ENCODE measurements at places on chromosomes 7 and 10.

DNA sequence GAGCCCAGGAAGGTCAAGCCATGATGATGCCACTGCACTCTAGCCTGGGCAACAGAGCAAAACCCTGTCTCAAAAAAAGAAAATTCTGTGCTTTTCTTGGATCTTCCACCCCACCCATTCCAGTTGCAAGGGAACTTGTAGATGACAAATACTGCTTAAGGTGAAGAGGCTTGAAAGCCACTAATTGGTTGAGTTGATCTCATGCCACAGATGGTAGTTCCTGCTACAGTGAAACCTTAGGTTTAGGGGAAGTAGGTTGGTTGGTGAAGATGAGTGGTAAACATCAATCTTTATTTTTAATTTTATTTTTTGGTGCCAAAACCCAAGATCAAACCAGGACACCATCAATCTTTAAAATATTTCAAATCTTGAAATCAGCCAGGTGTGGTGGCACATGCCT is 2.9 kb upstream of the GDI2 start:
- no peak for DNase-seq

DNA sequence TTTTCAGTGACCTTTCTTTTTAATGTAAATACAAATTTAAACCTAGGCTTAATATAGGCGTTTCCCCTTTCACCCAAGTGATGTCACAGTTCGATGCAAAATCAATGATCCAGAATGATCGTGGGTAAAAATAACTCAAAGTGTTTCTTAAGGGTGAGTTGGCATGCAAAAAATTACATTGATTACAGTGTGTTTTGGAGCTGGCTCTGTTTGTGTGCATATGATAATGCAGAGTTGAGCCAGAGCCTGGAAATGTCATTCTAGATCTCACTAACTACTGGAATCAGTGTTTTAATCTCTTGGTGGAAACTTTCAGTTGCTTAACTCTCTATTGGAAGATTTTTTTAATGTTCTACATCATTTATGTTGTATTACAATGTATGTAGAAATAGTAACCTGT is 72.5 kb upstream of the MXI1 start:
- no peak for DNase-seq

DNA sequence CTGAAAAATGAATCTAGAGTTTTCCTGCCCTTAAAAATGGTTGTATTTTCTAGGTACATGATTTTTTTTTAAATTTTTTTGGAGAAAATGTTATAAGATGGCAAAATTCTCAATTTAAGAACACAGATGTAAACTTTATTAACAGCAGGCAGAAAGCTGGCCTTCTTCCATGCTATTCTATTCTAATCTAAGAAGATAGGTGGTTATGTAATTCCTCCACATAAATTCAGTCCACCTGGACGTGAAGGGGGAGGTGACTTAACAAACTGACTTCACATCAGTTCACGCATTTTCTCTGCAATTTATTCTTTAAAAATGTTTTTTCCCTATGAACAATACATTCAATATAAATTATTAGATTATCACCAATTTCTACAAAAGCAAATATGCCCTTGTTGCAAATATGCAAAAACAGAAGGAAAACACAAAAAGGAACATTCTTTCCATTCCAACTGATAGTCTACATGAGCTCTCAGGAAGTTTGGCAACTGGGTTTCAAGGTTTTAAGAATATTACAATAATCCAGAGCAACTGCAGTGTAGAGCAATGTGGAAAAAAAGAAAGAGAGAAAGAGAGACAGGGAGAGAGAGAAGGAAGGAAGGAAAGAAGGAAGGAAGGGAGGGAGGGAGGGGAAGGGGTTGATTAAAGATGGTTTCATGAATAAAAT is 76.8 kb downstream of the HIBADH start:
- no peak for DNase-seq

DNA sequence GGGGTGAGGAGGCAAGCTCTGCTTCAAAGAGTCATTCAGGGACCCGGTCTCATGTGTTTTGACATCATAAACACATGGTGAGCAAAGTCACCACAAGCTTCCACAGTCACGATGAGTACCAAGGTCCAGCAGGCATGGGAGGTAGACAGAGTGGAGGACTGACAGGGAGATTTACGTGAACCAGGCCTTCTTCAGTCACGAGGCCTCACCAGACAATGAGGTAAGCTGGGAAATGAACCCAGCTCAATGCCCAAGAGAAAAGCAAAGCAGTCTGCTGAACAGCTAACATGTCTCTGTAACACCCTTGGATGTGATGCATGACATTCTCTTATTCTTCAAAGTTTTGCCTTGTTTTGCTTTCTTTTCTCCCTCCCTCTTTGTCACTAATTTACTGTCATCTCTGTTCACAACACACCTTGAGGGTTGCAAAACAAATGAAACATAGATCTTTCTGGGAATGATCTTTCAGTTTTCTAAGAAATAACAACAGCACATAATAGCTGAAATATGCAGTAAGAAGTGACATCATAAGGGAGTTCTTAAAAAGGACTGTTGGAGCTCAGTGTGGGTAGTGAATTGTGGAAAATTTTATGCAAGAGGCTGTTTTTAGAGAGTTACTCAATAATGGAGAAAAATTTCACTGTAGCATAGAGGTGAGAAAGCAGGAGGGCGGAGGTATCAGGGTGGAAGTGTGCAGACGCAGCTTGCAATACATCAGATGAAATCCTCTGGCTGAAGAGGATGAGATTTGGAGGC is 9.0 kb downstream of the PPP1R17 start:
- DNase-seq: peak; percentile 2

- no peak for DNase-seq
Observed at GRCh38 chr10:118775478-118775877, 20.7 kb upstream of the CACUL1 start.

DNA sequence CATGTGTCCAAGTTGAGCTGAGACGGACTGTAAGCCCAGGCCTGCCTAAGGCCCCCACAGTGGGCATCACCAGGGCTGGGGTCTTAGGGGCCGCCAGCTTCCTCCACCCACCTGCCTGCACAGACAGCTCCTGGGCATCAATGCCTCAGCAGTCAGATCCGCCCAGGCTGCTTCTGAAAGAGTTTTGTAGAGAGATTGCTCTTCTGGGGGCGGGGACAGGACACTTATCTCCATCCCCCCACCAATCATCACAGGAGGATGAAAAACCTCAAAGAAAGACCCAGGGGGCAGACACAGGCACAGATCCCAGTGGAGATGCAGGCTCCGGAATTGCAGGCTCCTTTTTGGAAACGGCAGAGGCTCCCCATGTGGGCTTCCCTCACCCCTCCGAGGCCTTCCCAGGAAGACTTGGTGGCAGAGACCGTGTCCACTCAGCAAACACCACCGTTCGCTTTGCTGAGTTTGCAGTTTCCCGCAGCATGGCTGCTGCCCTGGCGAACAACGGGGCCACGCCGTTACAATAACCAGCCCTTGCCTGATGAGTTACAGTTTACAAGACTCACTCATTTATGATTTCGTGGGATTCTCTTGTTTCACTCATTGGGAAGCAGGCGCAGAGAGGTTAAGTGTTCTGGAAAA is 96.4 kb downstream of the MKI67 start:
- DNase-seq: no peak

- DNase-seq: no peak
Observed at GRCh38 chr10:17984056-17984455, 32.3 kb downstream of the SLC39A12 start.

DNA sequence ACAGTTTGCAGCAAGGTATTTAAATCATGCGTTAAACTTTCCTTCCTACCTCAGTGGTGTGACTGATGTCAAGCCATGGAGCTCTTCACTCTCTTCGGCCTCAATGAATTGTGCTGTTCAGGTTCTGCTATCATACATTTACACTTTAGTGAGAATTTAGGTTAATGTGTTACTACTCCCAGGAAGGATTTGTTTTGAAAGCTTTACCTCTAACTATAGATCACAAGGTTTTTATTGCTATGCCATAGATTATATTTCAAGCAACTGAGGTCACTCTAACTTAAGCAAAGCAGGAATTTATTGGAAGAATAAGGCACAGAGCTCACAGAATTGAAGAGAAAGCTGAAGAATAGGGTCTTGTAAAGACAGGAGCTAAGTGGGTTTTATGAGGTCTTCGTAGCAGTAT is 11.0 kb upstream of the ADD3 start:
- no peak for DNase-seq

- no peak for DNase-seq
Observed at GRCh38 chr7:121195010-121195409, 133.8 kb upstream of the WNT16 start.

GRCh38 chr7:134660961-134661376 is 14.3 kb downstream of the BPGM start:
- peak; percentile 56 for DNase-seq

GRCh38 chr7:70153933-70154332 is 555.7 kb downstream of the AUTS2 start:
- no peak for DNase-seq

DNA sequence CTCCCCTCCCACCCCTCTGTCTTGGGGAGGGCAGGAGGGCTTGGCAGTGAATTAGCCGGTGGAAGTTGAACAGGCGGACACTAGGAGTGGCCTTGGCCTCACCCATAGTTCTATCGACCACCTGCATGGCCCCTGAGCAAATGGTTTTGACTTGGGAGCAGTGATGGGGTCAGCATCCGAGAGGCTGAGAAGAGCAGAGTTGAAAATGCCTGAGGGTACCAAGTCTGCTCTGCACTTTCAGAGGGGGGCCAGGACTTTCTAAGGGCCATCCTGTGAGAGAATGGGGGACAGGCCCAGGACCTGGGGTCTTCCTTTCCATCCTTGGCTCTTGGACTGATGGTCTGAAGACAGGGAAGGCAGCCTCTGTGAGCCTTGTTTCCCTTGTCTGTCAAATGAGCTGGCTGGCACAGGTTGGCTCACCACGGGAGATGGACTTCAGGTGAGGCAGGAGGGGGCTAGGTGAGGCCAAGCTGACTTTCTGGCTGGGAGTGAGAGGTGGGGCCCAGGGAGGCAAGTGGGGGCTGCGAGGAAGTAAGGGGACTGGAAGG is 29.4 kb downstream of the CDH23 start:
- DNase-seq: no peak

DNA sequence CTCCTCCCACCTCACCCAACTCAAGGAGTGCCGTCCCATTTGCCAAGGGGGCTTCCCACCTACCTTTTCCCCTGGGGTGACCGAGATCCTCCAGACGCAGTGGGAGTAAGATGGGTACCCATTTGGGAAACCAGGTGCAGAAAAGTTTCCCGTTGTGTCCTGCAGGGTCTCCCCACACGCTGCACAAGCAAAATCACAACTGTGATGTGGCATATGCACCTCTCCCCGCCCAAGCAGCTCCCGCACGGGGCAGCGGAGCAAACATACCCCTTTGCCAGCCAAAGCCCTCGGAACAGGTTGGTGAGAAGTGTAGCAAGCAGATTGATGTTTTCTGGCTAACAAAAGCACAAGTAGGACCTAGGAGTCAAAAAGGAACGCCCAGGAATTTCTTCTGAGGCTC is 51.5 kb upstream of the OPALIN start:
- no peak for DNase-seq

GRCh38 chr7:152399344-152399743 is 36.5 kb downstream of the KMT2C start:
- no peak for DNase-seq

DNA sequence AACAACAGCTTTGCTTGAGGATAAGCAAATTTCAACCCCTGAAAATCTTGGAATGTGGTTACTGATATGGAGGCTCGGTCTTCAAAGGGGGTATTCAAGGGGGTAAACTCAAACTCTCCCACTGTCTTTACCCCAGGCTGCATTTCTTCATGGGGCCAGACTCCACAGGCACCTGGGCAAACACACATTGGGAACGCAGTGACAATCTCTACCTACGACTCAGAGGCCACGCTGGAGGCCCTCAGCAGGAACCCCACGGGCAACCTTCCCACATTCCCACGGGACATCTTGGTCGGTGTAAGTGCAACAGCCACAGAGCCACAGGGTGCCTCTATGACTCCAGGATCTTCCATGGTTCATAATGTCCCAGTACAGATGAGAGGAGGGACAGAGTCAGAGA is 2.2 kb upstream of the INSIG1 start:
- no peak for DNase-seq

DNA sequence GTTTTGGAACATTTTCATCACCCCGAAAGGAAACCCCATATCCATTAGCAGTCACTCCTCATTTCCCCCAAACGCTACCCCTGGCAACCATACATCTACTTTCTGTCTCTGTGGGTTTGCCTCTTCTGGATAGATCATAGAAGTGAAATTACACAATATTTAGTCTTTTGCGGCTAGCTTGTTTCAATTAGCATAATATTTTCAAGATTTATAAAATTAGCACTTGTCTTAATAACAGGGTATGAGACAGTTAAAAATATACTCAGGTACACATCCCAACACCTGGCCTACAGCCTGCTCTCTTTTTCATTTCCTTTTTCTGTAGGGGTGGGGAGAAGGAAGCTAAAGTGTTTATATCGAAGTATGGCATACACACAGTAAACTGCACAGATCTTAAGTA is 81.4 kb upstream of the LRGUK start:
- no peak for DNase-seq

GRCh38 chr10:8133146-8133545 is 78.7 kb downstream of the GATA3 start:
- DNase-seq: no peak

GRCh38 chr7:151711435-151711872 is 165.5 kb downstream of the PRKAG2 start:
- DNase-seq: no peak

DNA sequence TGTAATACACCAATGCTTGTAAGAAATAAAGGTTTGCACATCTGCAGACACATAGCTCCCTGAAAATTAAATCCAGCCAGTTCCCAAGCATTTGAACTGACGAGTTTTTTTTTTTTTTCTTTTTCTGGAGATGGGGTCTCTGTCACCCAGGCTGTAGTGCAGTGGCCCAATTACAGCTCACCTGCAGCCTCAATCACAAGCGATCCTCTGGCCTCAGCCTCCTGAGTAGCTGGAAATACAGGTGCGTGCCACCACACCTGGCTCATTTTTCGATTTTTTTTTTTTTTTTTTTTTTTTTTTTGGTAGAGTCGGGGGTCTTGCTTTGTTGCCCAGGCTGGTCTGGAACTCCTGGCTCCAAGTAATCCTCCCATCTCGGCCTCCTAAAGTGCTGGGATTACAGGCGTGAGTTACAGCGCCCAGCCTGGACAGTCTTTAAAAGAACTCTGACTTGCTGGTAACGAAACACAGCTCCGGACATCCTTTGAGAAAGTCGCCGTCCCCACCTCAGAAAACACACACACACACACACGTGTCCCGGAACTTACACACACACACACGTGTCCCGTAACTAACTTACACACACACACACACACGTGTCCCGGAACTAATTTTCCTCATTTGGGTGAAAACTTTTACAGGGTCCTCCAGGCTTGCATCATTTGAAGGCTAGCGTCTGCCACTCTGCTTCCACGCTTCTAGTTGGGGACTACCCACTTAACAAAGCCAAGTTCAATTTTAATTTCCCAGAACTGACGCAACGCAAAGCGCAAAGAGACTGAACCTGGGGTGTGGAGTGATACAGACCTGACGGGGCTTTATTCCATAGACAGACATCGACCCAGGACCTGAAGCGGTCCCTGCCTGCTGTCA is 18.6 kb downstream of the OCM2 start:
- DNase-seq: peak; percentile 14

- DNase-seq: no peak
Observed at GRCh38 chr7:83153419-83153818, 9.3 kb downstream of the PCLO start.

Data from GM04503 (cell line).